ENCODE measurements at places on chromosomes 3 and 15.

DNA sequence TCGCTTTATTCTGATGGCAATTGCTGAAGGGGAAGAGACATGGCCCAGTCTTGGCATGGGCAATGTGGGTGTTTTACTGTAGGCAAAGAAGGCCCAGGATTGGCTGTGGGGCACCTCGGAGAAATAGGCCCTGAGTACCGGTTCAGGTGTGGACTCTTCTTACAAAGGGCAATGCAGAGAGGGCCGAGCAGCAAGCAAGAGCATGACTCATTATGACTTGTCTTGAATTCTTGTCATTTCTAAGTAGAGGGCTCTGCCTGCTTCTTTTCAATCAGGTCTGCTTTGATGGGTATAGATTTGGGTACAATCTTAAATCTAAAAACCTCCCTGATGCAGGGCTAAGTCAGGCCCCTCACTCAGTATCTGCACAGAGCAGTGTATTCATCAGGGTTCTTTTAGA lies 14.8 kb upstream of the BUB1B start:
- DNase-seq, result no peak

DNA sequence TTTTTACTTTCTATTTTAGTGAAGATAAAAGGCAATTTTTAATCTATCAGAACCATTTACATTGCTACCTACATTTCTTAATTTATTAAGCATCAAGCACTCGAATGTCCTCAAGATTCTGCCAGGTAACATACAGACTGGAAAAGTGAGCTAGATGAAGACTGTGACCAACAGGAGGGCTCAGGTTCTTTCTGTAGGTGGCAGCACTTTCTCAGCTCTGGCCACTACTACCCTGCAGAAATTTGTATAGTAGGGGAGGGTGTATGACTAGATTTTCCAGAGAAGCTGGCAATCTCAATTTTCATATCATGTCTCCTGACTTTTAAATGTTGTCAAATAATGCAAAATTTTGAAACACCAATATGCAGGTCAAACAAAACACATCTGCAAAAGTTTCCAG lies 165.0 kb upstream of the SUCLG2 start:
- peak; percentile 6 for DNase-seq

DNA sequence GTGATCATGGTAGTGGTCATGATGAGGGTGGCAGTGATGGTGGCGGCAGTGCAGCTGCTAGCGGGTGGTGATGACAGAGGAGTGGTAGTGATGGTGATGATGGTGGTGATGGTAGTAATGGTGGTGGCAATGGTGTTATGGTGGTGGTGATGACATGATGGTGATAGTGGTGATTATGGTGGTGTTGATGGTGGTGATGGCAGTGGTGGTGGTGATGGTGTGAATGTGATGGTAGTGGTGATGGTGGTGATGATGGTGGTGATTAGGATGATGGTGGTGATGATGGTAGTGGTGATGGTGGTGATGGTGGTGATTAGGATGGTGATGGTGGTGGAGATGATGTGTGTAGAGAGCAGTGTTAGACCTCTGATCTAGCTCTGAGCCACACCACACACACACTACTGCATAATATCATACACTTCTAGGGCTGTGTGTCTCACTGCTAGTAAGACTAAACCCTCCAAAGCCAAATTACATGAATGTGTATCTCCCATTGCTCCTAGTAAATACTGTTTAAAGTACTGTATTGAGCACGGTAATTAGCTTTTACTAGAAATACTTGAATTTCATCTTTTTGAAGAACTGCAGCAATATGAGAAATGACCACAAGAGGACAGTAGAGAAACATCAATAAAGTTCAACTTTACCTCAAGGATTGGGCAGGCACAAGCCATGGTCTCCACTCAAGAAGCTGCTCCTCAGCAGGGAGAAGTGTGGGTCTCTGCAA lies 28.8 kb downstream of the TMED3 start:
- peak; percentile 77 for DNase-seq

DNA sequence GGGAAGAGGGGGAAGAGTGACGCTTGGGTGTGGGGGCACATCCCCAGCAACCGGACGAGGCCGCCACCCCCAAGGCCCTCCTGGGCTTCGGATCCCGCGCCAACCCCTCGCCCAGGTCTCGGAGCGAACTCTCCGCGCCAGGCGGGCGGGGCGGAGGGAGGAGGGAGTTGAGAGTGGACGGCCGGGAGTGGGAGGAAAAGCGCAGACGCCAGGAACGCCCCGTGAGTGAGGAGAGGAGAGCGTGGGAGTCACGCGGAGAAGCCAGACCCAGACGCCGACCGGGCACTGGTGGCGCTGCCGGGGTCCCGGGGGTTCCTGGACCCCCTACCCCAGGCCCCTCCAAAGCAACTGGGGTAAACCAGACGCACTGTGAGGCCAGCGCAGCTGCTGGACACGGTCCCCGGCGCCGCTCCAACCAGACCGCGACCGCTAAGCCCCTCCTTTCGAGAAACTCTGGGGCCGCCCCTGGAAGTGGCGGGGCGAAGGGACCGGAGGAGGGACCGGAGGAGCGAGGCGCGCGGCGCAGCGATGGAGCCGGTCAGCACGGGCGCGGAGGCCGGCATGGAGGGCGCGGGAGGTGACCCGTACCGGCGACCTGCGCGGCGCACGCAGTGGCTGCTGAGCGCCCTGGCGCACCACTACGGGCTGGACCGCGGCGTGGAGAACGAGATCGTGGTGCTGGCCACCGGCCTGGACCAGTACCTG lies at the start of gene EFCC1:
EFCC1 (plus strand) TSS at position 204 of the 705 bp plus-strand sequence; CDS start at position 529, 325 bp downstream.
- no peak for DNase-seq

- no peak for DNase-seq
Observed at GRCh38 chr3:114566162-114566755, 272.4 kb downstream of the TIGIT start.

DNA sequence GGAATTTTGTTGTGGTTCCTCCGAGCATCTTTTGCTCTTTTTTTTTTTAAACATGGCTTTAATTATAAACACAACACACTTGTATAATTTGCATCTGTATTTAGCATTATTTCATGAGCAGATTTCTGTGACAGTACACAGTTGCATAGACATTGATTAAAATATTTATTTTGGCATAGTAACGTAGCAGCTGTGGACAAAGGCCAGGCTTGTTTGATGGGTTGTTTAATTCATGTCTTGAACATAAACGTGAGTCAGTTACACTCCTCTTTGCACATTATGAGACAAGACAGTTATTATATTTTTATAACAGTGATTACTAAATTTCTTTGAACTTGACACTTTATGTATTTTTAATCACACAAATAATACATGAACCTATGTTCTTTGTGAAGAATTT lies 182.5 kb downstream of the CACNA2D3 start:
- DNase-seq, result no peak

DNA sequence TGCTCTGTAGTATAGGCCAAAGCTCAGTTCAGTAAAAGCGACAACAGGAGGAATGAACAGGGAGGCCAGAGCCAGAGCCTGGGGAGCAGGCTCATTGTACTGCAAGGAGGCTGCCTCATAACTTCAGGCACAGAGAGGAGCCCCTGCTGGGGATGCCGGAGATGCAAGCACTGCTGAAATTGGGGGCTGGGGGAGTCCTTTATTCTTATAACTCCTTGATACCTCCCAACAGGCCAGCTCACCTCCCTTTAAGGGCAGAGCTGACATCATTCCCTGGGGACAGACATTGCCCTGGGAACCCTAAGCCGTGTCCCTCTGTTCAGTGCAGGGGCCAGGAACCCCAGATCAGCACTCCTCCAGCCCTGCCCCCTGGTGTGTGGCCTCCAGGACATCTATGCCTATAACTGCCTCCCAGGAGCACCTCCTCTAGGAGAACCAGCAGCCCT lies 83.8 kb upstream of the MRPS22 start:
- no peak for DNase-seq

GRCh38 chr3:62589078-62589477 lies 215.7 kb upstream of the FEZF2 start:
- no peak for DNase-seq

- no peak for DNase-seq
Observed at GRCh38 chr15:35958021-35958420, 412.1 kb upstream of the DPH6 start.

- DNase-seq, result no peak
Observed at GRCh38 chr3:57910990-57911389, 97.2 kb upstream of the FLNB start.

- DNase-seq, result no peak
Observed at GRCh38 chr3:166123576-166123975, 286.4 kb upstream of the BCHE start.

DNA sequence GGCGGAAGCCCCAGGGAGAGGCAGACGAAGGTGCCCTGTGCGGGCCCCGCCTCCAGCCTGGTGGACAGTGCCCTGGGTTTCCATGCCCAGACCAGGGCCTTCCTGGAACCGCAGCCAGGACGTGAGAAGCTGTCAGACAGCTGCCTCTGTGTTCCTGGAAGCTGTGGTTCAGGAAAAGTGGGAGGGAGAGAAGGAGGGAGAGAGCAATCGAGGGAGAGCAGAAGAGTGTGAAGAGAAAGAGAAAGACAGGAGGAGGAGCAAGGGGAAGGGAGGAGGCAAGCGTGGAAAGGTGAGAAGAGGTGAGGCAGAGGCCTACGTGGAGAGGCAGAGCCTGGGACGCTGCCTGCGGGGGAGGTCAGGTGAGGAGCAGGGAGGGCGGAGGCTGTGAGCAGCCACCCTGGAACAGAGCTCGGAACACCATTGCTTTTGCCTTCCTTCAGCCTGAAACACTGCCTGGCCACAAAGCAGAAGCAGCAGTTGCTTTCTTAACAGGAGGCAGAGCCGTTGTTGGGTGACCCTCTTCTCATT lies 18.6 kb downstream of the ZDHHC19 start:
- peak; percentile 23 for DNase-seq

- peak; percentile 66 for DNase-seq
Observed at GRCh38 chr3:96813820-96814650, at the start of gene EPHA6. Gene EPHA6 (plus strand): TSS chr3:96814594.

DNA sequence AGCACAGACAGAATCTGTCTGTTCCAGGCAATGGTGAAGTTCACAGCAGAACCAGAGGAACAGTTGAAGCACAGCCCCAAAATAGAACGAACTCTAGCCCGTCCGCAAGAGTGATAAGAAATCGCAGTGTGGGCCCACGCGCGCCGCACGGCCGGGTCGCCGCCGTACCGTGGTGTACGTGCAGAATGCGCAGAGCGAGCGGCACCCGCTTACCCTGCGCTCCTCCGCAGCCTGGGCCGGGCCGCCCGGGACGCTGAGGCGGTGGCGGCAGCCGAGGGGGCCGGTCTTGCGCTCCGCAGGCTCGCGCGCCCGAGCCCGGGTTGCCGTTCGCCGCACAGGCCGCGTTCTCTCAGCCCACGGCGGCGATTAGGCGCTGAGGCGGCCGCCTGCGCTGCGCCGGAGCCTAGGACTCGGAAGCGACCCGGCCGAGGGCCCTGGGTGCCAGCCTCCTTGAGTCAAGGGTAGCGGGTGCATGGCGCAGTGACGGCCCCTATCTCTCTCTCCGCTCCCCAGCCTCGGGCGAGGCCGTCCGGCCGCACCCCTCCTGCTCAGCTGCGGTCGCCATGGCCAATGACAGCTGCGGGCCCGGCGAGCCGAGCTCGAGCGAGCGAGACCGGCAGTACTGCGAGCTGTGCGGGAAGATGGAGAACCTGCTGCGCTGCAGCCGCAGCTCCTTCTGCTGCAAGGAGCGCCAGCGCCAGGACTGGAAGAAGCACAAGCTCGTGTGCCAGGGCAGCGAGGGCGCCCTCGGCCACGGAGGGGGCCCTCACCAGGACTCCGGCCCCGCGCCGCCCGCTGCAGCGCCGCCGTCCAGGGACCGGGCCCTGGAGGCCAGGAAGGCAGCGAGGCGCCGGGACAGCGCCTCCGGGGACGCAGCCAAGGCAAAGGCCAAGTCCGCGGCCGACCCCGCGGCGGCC lies 20.5 kb downstream of the WDR73 start:
- DNase-seq, result peak; percentile 60

GRCh38 chr3:186170516-186170915 lies 61.6 kb upstream of the ETV5 start:
- no peak for DNase-seq

- DNase-seq, result no peak
Observed at GRCh38 chr3:102141928-102142239, 292.6 kb downstream of the NFKBIZ start.

- DNase-seq, result no peak
Observed at GRCh38 chr15:95018888-95019545, 787.7 kb downstream of the MCTP2 start.

DNA sequence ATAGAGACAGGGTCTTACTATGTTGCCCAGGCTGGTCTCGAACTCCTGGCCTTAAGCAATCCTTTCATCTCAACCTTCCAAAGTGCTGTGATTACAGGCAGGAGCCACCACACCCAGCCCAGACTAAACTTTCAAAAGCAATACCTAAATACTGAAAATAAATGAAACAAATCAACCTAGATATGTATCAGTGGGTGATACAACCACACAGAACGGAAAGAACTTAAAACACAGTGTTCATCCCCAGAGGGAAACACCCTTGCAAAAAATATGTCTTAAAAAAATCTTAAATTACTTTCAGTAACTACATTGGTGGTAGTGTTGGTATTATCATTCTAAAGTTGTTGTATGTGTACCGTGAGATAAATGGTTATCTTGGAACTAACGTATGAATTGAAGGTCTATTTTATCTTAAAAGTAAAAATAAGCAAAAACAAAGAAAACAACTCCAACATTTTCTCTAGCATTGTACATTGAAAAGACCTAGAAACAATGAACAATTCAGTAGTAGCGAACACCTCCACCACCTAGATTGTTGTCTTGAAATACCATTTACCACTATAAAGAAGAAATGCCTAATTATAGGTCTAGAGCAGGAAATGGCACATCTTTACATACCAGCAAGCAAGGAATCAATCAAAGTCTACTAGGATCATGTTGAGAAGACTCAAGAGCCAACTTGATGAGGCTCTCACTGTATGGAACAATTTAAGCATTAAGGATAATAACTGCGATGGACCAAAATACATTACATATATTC lies 24.7 kb downstream of the SLTM start:
- no peak for DNase-seq

GRCh38 chr3:15513116-15513515 lies 8.4 kb downstream of the COLQ start:
- DNase-seq, result no peak

DNA sequence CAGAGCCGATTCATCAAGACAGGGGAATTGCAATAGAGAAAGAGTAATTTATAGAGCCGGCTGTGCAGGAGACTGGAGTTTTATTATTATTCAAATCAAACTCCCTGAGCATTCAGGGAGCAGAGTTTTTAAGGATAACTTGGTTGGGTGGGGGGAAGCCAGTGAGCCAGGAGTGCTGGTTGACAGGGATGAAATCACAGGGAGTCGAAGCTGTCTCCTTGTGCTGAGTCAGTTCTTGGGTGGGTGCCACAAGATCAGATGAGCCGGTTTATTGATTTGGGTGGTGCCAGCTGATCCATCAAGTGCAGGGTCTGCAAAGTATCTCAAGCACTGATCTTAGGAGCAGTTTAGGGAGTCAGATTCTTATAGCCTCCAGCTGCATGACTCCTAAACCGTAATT lies 95.4 kb upstream of the CCDC80 start:
- no peak for DNase-seq

- no peak for DNase-seq
Observed at GRCh38 chr3:67648701-67649100, 5.7 kb downstream of the SUCLG2 start.

DNA sequence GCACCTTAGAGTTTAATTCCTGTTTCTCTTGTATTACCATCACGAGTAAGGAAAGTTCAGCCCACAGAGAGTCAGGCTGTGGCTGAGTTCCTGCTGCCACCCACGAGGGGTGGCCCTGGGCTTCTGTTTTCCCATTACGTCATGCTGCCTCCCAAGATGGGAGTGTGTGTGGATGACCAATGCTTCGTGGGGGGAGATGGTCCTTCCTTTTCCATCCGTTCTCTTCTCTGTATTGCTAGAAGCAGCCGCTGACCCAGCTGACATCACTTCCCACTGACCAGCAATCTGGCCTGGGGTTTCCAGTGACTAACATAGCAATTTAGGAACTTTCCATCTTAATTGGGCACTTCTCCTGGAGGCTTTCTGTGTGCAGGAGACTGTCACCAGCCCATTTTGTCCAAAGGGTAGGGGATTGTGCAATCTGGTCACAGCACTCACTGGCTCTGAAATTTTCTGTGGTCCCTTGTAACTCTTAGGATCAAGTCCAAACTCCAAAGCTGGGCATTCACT lies 9.3 kb downstream of the IRAK2 start:
- DNase-seq, result no peak

Measured in cerebellar cortex (tissue), 1 donor.